ENCODE measurements at places on chromosomes 5 and 9.

- DNase-seq = no peak
Observed at GRCh38 chr5:33937707-33938506, 1.7 kb downstream of the RXFP3 start.

DNA sequence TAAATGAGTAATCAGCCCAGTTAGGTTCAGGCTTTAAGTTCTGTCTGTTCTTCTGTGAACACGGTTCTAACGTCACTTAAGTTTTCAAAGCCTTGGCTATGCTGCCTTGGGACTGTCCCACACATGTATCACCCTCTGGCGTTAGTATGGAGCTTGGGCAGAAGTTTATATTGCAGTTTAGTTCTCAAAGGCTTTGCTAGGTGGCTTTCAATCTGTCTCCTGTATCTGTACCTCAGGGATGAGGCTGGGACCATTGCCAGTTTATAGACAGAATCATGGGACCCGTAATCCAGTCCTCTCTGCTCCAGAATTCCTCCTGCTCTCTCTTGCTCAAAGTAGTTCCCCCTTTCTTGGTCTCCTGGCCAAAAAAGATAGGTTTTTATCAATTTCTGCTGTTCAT is 12.1 kb downstream of the C9orf40 start:
- DNase-seq = peak; percentile 73

- DNase-seq = no peak
Observed at GRCh38 chr9:104068546-104068945, 25.6 kb upstream of the SMC2 start.

- DNase-seq = no peak
Observed at GRCh38 chr5:90142541-90142940, 267.0 kb downstream of the CETN3 start.

DNA sequence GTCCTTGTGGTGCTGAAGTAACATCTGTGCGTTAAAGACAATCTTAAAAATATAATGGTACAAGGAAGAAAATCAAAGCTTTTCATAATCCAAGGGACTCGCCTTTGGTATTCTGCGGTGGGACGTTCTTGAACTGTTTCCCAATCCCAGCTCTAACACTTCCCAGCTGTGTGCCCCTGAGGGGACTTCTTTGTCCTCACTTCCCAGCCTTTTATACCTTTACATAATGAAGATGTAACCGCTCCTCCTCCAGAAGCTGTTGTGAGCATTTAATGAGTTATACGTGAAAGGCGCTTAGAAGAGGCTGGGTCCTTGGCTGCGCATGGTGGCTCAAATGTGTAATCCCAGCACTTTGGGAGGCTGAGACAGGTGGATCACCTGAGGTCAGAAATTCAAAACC is 16.9 kb downstream of the STK10 start:
- DNase-seq = no peak
